ENCODE measurements at places on chromosomes 12 and 14.

GRCh38 chr14:99009871-99010270 is 262.1 kb downstream of the BCL11B start:
- no peak for DNase-seq

DNA sequence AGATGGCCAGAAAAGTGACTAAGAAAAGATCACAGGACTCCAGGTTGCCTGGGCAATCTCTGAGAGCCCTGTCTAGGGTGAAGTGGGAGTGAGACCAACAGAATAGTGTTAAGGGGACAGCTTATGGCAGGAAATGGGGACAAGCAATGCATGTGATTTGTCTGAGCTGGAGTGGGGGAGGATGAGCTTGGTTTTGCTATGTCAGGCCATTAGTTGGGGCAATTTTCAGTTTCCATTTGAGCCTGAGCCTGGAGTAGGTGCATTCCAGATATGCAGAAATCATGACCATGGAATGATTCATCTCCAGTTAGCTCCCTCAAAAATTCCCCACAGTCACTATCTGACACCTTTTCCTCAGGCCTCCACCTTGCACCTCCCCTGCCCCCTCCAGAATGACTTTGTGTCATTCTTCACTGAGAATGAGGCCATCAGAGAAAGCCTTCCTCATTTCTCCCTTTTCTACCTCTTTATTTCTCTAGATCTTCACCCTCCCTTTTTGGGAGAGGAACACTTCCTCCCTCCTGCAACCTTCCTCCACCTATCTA is 150.9 kb upstream of the PLEKHG7 start:
- no peak for DNase-seq

GRCh38 chr14:68775614-68776126 is 17.2 kb downstream of the ZFP36L1 start:
- DNase-seq, result no peak

DNA sequence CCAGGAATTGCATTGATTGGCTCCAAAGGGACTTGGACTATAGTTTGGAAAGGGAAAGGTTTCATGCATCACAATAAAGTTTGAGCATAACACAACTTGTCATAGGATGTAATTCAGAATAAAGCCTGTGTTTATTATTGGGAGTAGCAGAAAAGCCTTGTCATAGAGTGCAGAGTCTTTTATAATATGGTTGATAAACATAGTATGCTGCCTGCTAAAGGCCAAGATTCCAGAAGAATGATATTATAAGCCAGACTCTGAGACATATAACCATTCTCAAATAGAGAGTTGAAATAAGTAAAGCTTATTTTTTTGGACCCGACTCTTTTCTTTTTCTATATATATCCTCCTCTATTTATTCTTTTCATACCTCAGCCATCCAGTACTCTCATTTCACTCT is 207.3 kb downstream of the LRIG3 start:
- no peak for DNase-seq

GRCh38 chr14:49828640-49829039 is 23.9 kb downstream of the NEMF start:
- no peak for DNase-seq

GRCh38 chr12:9786726-9787717 is 26.3 kb upstream of the CD69 start:
- DNase-seq, result no peak

- no peak for DNase-seq
Measured at GRCh38 chr12:59844750-59845149, 248.9 kb downstream of the SLC16A7 start.

GRCh38 chr12:82554529-82554928 is 132.2 kb upstream of the TMTC2 start:
- DNase-seq, result no peak

GRCh38 chr12:1607940-1608712 is 13.7 kb upstream of the FBXL14 start:
- no peak for DNase-seq

DNA sequence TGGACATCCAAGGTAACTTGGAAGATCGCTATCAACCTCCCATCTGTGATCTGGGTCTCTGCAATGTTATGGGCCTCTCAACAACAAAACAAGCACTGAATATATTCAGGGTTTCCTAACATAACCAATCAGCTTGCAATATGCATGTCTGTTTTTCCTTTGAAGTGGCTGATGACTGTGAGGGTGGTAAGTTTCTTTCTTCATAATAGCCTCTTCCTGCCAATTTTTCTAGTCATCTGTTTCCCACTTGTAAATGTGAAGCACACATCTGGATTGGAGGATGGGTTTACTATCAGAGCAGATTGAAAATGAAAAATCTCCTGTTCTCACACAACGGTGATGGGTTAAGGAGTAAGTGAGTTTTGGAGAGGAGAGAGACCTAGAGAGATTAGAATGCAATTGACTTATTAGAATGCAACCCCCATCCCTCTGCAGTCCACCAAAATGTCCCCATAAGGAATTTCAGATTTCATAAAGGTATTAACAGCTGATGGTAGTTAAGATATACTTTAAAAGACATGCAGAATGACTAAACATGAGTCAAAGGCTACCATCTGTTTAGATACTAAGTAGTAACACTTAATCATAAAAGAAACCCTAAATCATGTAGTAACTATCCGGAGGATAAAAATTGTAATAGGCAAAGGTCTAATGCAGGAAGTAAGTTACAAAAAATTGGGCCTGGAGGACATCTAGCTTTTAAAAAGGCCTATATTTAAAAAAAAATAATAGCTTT is 58.4 kb upstream of the SAV1 start:
- DNase-seq, result no peak

All from smooth muscle cell of the brain vasculature (primary cell).